ENCODE measurements at places on chromosomes 2 and 18.

DNA sequence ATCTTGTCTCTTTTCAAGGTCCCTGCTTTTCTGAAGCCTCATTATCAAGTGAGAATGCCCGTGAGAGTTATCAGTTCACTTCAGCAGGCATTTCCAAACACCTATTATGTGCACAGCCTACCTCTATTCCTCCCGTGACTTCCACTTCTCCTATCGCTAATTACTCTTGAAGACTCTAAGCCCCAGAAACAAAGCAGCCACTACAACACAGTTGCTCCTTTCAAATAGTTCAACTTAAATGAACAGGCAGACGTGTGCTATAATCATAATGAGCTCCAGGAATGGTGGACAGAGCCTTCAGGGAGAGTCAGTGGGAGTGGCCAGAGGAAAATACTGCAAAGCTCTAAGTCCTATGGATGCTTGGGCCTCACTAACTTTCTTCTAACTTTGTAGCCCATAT lies 159.0 kb downstream of the RDH14 start:
- no peak for DNase-seq

GRCh38 chr18:25510096-25510495 lies 158.1 kb upstream of the ZNF521 start:
- no peak for DNase-seq

GRCh38 chr2:19810148-19810547 lies 91.6 kb downstream of the TTC32 start:
- DNase-seq, result no peak

GRCh38 chr18:576924-577323 lies 3.3 kb upstream of the CETN1 start:
- no peak for DNase-seq

DNA sequence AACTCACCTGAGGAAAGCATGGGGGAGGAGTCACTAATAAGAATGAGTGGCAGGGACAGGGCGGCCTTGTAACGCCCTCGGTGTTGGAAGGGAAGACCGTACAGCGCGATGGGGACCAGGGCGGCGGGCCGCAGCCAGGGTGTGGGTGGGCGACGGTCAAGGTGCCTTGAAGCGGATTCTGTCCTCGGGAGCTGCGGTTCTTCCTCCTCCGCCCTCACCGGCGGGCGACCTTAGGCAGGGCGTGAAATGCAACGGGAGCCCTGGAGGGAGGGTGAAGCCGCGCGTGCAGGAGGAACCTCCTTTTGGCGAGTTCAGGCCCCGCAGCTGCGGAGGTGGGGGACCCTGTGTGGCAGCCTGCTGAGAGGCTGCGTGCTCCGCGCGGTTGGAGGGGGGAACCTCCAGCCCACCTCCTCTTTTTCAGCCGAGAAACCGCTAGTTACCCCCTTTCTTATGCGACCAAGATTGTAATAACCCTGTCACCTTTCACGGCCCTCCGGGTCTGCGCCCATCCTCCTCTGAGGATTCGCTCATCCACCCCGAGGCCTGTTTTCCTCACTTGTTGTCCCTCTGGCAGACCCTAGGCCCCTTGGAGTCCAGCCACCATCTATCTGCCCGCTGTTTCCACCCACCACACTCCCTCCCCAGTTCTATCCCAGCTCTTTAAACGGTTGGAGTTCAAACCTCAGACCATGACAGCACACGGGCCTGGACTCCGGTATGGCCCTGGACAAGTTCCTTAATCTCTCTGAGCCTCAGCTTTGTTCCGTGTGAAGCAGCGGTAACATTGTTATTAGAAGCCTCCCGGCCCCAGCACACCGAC lies 823 bp upstream of the RNU2-63P start:
- peak; percentile 25 for DNase-seq

- no peak for DNase-seq
Measured at GRCh38 chr2:20543469-20544152, 96.7 kb downstream of the RHOB start.

GRCh38 chr2:120574620-120575019 lies 161.0 kb upstream of the GLI2 start:
- no peak for DNase-seq

GRCh38 chr2:143629340-143629739 lies 500.1 kb downstream of the ARHGAP15 start:
- no peak for DNase-seq

DNA sequence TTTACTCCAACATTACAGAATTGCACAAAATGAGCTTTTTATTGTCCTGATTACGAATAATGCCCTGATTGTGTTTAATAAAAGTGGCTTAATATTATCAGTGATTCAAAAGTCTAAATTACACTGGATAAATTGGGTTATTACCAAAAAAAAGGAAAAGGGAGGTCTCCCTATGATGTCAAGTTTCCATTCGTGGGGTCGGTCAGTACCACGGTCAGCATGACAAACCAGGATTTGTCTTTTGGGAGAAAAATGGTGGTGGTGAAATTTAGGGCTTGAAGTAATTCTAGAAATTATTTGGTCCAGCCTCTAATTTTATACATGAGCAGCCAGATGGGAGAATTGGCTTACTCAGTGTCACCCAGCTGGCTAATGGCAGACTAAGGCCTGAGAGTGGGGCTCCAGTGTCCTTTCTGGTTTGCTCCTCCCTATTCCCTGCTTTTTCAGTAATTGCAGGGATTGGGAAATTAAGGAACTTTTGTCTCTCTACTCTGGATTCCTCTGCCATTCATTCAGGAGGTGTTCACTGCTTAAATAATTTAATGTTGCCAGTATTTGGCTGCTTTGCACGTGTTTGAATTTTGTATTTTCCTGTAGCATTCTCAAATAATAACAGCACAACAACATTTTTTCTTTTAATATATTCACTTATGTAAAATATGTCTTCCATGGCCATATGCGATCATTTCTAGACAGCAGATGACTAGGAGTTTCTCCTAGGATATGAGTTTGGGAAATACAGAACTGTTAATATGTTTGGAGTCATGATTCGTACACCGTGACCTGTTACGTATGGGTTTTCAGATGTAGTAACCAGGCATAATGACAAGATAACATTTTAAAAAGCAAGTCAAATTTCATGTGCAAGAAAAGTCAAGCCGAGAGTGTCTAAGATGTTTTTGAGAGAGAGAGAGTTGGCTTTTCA lies 128.9 kb upstream of the NOSTRIN start:
- no peak for DNase-seq

DNA sequence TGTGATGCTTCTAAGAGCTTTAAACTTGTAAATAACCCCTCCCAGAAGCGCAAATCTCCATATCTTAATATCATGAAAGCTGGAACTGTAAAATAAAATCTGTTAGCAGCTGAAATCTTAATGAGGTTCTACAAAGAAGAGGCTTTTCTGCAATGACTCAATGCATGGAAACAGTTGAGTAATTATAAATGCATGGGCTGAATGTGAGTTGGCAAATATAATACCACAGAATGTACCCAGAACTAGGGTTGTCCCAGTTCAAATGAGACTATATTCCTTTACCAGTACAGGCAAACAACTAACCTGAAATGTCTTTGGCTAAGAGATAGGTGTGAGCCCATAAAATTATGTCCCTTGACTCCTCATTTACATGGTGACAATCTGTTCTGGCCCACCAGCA lies 52.9 kb downstream of the SATB2 start:
- DNase-seq, result no peak

DNA sequence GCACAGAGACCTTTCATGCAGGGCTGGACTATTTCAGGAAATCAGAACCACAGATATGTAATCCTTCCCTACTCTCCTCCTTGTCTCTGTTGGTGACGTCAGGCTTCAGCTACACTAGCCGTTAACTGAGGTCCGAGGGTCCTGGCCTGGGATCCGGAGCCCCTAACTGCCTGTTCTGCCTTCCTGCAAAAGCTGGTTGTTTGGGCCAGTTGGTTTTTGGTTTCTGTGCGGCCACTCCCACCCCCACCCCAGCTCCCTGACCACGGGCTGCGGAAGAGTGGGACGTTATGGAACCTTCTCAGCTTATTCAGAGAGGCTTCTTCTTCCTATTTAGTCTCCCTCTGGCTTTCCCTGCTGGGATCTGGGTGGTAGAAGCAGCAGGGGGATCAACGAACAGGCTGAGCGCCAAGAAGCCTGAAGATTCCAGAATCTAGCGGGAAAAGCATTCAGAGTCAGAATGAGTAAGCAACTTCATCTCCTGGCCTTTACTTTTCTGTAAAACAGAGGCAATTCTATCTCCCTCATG lies 49.3 kb upstream of the ROCK2 start:
- DNase-seq, result no peak

GRCh38 chr18:76992226-76993084 lies 140.1 kb downstream of the MBP start:
- DNase-seq, result no peak

GRCh38 chr2:127674241-127675209 lies 805 bp downstream of the LIMS2 start:
- DNase-seq, result no peak

Data from NCI-H1092 (cell line).